ENCODE measurements at places on chromosomes 6 and 20.

GRCh38 chr6:28353356-28353755 lies 3.6 kb downstream of the ZKSCAN3 start:
- DNase-seq = no peak

DNA sequence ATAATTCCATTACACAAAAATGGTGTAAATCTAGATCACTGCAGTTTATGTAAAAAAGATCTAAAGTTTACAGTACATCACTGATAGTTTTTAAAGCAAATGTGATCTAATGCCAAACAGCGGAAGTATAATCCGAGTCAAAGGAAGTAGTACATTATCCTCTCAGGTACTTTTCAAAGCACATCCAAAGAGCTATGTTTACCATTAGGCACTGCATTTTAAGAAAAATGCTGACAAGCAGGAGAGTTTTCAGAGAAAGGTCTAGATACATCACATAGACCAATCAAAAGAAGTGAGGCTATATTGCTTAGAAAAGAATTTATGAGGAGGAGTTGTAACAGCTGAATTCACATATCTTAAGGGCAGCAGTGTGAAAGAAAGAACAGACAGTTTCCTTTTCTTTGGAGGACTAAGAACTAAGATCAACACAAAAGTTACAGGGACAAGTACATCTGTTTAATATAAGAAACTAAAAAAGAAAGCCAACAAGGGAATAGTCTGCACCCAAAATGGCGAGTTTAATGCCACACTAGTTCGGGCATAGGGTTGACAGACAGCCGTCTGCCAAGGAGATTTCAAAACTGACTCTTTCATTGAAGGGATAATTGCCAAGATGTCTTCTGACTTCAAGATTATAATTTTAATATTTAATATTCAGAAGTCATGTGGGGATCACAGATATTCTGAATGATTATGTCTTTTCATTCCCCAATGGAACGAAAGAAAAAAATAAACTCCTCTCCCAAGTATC lies 1.4 kb downstream of the ZNF184 start:
- DNase-seq = no peak

- DNase-seq = no peak
Measured at GRCh38 chr6:165618241-165618640, 44.8 kb downstream of the PDE10A start.

DNA sequence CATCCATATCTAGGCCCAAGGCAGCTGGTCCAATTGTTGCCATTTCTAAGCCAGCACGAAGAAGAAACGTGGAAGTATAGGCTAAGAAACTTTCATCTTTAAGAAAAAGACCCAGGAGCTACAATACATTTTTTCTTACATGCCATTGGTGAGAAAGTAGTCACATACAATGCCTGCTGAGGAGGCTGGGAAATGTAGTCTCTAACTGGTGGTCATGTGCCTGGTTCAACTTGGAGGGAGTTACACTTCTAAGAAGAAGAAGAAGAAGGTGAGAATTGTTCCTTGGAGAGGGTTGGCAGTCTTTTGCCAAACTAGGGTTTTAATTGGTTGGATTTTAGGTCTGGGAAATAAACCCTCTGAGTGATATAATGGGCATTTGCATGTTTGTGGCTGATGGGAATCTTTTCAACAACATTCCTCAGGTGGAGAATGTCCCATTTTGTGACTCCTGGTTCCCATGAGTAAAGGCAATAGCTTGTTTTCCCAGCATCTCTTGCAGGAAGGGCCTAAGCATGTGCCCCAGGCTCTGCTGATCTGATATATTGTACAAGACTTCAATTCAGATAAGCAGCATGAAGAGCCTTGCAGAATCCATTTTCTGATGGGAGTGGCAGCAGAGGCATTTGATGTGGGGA lies 47.0 kb upstream of the PREP start:
- DNase-seq = no peak

- DNase-seq = no peak
Measured at GRCh38 chr6:138253731-138254130, 35.4 kb upstream of the PBOV1 start.

GRCh38 chr6:157728183-157728881 lies 94.7 kb upstream of the SNX9 start:
- DNase-seq = no peak

- no peak for DNase-seq
Measured at GRCh38 chr6:16514249-16514648, 247.0 kb downstream of the ATXN1 start.

DNA sequence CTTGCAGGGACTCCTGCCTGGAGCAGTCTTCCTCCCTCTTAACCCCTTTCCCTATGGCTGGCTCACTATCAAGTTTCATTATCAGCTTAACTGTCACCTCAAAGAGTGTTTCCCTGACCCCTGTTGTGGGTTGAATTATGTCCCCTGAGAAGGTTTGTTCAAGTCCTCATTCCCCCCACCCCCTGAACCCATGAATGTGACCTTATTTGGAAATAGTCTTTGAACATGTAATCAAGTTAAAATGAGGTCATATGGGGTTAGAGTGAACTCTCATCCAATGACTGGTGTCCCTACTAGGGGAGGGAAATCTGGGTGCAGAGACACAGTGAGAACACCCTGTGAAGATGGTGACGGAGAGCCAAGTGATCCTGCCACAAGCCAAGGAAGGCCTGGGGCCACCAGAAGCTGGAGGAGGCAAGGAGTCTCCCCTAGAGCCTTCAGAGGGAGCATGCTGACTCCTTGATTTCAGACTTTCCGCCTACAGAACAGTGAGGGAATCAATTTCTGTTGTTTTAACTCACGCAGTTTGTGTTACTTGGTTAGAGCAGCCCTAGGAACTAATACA lies 165.2 kb upstream of the TOP1 start:
- DNase-seq = no peak

DNA sequence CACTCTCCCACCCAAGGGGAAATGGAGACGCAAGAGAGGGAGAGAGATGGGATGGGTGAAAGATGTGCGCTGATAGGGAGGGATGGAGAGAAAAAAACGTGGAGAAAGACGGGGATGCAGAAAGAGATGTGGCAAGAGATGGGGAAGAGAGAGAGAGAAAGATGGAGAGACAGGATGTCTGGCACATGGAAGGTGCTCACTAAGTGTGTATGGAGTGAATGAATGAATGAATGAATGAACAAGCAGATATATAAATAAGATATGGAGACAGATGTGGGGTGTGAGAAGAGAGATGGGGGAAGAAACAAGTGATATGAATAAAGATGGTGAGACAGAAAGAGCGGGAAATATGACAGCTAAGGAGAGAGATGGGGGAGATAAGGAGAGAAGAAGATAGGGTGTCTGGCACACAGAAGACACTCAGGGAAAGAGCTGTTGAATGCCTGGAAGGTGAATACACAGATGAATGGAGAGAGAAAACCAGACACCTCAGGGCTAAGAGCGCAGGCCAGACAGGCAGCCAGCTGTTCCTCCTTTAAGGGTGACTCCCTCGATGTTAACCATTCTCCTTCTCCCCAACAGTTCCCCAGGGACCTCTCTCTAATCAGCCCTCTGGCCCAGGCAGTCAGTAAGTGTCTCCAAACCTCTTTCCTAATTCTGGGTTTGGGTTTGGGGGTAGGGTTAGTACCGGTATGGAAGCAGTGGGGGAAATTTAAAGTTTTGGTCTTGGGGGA lies 754 bp downstream of the TNF start:
- DNase-seq = no peak

- no peak for DNase-seq
Measured at GRCh38 chr20:63709149-63709527, 1.3 kb downstream of the ZGPAT start.

DNA sequence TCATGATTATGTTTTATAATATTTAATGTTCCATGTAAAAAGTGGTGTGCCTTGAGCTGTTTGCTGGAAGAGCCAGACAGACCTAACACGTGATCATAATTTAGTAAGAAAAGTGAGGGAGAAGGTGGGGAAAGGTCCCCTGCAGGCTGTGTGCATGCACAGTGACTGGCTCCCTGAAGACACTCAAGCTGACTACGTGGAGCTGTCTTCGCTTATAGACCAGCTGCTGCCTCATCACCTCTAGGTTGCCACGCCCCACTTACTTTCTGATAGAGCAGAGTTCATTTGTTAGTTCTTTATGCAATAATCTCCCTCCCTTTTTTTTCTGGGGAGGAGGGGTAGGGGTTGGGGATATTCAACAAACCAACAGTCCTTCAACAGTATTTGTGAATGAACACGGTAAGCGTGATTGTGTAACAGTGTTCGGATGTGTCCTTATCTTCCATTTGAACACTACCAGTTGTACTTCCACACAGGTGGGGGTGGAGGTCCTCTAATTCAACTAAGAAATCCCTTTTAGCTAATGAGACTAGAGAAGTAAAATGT lies 157.3 kb downstream of the BACH2 start:
- no peak for DNase-seq

All from GM12892 (cell line).